ENCODE measurements at places on chromosomes 6 and 20.

DNA sequence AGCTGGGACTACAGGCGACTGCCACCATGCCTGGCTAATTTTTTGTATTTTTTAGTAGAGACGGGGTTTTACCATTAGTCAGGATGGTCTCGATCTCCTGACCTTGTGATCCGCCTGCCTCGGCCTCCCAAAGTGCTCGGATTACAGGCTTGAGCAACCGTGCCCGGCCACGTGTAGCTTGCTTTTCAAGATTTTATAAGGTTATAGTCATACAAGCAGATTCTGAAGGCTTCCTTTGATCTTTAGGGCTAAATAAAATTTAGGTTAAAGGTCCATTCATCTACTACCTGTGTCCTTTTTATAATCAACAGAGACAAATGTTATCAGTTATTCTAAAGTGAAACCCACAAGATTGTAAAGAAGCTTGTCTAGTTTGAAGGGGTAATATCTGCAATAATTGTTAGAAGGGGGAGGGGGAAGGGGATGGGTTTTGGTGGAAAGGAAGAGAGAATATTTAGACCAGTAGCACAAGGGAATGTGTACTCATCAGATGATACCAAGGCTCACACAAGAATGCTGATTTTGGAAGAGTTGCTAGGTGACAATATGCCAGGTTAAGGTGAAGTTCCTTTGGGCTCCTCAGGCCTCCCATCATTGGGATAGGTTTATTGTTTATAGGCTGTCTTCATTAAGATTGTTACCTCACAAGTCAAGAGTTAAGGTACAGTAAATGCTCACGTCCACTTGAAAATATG lies 284.7 kb downstream of the ALDH8A1 start:
- no peak for DNase-seq

GRCh38 chr6:166543603-166544295 lies 42.7 kb downstream of the RAMACL start:
- no peak for DNase-seq

- DNase-seq = no peak
Observed at GRCh38 chr20:62511915-62512610, 36.3 kb upstream of the GATA5 start.

GRCh38 chr6:10595731-10596664 lies 74.8 kb downstream of the GCNT2 start:
- DNase-seq = no peak

GRCh38 chr6:39056681-39057080 lies 8.1 kb downstream of the GLP1R start:
- no peak for DNase-seq

DNA sequence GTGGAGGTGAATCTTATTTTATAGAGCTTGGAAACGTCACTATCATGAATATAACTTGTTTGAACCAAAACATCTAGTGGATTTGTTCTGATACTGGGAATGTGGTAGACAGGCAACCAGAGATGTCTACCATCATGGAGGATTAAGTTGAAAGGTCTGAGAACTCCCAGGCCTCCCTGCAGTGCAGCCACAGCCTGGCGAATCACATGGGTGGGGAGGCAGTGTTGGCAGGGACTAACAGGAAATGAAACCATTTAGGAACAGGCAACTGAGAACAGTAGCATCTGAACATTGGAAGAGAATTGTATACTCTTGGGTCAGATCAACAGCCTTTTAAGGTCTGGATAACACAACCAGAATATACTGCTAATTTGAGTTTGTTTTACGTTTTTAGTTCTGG lies 22.3 kb upstream of the CEP162 start:
- DNase-seq = no peak

DNA sequence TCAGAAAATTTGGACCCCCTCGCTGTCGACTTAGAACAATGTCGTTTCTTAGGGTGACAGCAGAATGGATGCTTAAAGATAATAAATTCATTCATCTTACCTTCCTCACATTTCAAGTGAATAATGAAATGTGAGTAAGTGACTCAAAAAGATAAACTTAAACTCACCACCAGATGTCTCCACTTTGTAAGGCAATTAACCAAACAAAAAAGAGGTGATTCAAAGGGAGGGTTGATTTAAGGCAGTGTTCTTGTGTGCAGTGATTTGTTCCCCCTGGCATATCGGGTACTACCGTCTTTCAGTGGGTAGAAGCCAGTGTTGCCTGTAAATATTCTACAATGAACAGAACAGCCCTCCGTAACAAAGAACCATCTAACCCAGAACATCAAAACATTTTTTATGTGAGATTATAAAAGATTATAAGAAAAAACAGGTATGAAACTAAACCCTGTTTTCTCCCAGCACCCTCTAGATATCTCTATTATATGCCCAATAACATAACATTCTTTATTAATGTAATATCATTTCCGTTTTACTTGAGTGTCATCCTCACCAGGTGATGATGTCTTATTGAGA lies 589.7 kb downstream of the CBLN4 start:
- peak; percentile 56 for DNase-seq

- no peak for DNase-seq
Observed at GRCh38 chr6:169240591-169241390, 12.9 kb downstream of the THBS2 start.

DNA sequence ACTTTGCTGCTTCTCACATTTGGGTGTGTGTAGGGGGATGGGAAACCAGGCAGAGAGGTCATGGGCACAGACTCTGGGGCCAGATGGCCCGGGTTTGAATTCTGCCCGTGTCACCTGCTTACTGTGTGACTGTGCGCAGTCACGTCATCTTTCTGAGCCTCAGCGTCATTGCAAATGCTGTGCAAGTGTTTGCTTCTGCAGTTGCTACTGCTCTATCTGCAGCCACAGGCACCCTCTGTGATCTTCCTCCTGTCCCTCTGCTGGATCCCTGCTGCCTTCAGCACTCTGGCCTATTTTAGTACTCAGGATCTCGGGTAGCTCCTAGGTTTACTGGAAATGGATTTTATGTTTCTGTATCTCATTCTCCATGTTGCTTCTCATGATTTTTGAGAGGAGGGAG lies 40.6 kb upstream of the TULP1 start:
- no peak for DNase-seq

DNA sequence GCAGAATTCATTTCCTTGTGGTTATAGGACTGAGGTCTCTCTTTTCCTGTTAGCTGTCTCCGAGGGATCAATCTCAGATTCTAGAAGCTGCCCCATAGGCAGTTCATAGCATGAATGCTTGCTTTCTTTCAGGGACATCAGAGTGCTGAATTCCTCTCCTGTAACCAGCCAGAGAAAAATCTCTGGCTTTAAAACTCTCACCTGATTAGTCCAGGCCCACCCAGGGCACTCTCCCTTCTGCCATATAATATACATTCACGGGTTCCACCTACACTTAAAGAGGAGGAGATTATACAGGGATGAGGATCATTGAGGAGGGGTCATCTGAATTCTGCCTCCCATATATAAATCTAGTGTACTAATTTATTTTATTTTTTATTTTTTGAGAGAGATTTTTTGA lies 2.1 kb upstream of the KCNS1 start:
- DNase-seq = no peak

DNA sequence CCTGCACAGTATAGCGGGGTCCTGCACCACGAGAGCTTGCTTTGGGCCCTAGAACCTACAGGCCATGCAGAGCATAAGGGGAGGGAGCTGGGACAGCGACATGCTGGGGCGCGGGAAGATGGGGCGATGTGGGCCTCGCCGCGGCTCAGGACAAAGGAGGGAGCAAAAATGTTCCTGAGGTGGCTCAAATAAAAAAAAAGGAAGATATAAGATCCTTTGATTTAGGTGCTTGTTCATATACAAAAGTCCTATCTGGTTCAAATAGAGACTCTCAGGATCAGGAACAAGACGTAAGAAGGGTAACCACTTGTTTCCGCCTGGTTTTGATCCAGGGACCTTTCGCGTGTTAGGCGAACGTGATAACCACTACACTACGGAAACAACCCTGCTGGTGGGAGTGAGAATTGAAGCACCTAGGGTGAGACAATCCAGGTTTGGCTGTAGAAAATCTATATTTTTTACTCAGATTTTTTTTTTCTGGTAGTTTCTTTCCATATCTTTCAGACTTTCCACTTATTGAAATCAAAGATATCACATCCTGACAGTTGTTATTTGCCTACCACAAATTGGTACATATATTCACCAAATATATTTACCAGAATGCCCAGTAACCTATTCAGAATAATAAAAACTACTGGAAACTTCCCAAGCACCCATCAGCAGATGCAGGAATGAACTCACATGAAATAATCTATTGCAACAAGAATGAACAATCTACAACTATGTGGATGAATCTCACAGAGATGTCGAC lies 177.9 kb upstream of the ZNF184 start:
- peak; percentile 11 for DNase-seq

DNA sequence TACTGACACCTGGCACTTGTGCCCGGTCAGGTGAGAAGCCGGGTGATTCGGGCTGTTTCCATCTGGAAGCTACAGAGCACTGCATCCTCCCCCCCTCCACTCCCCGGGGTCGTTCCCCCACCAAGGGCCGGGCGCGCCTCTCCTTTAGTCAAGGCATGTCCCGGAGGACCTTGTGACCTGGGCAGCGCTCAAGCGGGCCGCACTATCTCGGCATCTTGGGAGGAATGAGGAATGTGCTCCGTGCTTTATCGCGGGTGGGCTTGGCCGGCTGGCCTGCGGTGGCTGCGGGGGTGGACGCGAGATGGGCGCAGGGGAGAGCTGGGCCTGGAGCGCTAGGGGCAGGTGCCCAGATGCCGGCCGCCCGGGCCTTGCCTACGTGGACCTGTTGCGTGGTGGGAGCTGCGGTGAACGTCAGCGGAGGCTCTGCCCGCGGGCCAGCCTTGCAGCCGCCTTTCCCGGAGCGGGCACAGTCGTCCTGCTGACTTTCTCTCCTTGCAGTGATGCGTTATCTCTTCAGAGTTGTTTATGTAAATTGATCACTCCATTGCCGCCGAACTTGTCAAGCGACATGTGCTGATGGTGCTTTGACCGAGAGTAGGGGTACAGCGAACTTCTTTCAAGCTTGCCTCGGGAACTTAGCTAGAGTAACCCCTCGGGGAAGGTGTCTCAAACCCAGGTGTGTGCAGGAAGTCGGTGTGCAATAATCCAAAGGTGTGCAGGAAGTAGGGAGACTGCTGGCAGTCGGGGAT lies 1.1 kb downstream of the LRRC1 start:
- no peak for DNase-seq

- no peak for DNase-seq
Observed at GRCh38 chr6:122098201-122098678, 301.2 kb upstream of the HSF2 start.

DNA sequence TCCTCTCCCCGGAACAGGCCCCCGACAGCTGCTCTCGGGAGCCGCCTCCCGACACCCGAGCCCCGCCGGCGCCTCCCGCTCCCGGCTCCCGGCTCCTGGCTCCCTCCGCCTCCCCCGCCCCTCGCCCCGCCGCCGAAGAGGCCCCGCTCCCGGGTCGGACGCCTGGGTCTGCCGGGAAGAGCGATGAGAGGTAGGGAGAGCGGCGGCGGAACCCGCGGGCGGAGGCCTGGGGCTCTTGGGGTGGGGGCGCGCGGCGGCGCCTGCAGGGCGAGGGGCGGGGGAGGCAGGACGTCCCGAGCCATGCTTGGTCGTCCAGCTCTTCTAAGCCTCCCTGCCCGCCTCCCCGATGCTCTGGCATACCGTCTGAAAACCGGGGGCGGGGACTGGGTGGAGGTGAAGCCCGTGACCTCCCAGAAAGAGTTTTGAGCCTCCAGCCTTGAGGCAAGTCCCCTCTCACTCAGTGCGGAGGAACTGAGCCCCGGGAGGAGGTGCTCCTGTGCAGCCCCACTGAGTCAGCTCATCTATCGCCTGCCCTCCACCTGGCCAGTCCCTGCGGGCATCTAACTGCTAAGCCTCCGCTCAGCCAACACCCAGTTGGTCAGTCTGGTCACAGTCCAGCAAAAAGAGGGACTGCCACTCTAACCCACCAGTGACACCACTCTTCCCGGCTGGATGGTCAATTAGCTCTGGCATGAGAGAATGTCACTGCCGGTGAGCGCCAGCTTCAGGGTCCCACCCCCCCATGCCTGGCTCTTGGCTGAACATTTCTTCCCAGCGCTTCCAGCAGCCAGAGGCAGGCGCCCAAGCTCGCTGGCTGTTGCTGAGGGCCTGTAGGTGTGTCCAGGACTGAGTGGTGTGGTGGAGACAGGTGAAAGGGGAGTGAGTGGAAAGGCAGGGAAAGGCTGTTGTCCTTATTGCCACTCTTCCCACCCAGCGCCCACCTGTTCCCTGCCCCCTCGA lies 482 bp downstream of the DDR1 start:
- DNase-seq = peak; percentile 56

DNA sequence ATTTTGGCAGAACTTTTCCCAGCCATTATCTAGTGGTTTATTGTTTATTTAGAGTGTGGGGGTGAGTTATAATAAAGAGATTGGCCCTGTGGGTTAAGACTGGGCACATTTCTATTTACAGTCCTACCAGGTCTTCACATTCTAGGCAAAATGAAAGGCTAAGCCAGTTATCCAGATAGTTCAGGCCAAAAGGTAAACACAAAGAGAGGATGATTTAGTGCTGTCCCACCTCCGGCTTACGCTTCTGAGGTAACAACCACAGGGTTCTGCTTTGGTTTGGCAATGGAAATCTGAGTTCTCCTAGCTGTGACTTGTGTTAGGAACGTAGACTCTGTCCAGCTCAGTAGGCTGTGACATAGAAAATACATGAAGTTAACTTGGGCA lies 50.3 kb upstream of the PTPRK start:
- DNase-seq = no peak

GRCh38 chr20:56400001-56400640 lies 7.7 kb downstream of the CSTF1 start:
- peak; percentile 85 for DNase-seq

- no peak for DNase-seq
Observed at GRCh38 chr6:161067749-161068148, 76.2 kb downstream of the MAP3K4 start.

DNA sequence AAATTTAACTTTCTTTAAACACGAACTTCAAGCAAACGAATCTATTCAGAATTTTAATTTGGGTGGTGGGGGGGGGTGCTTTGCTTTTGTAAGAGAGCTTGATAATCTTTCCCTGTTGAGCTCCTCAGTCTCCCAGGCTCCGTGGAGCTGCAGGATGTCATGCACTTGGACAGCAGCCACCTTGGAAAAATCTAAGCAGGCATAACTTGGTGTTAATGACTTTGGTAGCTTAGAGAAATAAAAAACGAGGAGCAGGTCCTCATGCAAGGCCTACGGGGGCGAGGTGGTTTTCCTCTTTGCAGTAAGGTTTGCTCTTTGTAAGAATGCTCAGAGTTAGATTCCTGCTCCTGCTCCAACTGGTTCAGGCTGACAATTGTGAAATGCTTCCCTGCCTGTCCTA lies 102.3 kb downstream of the EDN1 start:
- DNase-seq = no peak

- no peak for DNase-seq
Observed at GRCh38 chr6:36542041-36542440, 5.2 kb downstream of the STK38 start.

- no peak for DNase-seq
Observed at GRCh38 chr6:25175681-25176080, 103.5 kb upstream of the CARMIL1 start.

- no peak for DNase-seq
Observed at GRCh38 chr6:19906171-19906570, 69.0 kb downstream of the ID4 start.

- no peak for DNase-seq
Observed at GRCh38 chr6:125415913-125416312, 114.1 kb upstream of the HDDC2 start.

- no peak for DNase-seq
Observed at GRCh38 chr6:19789100-19789803, 47.9 kb upstream of the ID4 start.

GRCh38 chr6:15063253-15063853 lies 182.5 kb upstream of the JARID2 start:
- peak; percentile 42 for DNase-seq

- DNase-seq = no peak
Observed at GRCh38 chr20:8940326-8940725, 128.6 kb upstream of the PLCB4 start.

Measured in pons (tissue), 1 donor.